Upper lobe of left lung (tissue), 6 donors: ENCODE measurements at places on chromosomes 11 and 22. TPM values are rescaled to one million over a fixed set of nuclear protein-coding genes. Genes with fewer than 3 reads are reported as not detected.

The KCNJ11 gene
- 5.5 TPM for total RNA-seq

The SHANK3 gene
- total RNA-seq, result 36.4 TPM

The ENTHD1 gene
- total RNA-seq, result not detected

The OR52A1 gene
- not detected for total RNA-seq

The OR9Q1 gene
- not detected for total RNA-seq

The OR52E8 gene
- total RNA-seq, result not detected

The C11orf86 gene
- not detected for total RNA-seq

The HTR3B gene
- not detected for total RNA-seq

The DSCAML1 gene
- total RNA-seq, result 0.97 TPM

The HSD17B12 gene
- 26.6 TPM for total RNA-seq

The CSRP3 gene
- total RNA-seq, result not detected

The CBLIF gene
- total RNA-seq, result not detected

The GLYATL1 gene
- not detected for total RNA-seq

The OR51G1 gene
- not detected for total RNA-seq

The FDXACB1 gene
- total RNA-seq, result 3.0 TPM

The BTBD18 gene
- total RNA-seq, result not detected

The MS4A3 gene
- total RNA-seq, result not detected

The TIGD3 gene
- not detected for total RNA-seq

- no peak for DNase-seq
Measured at GRCh38 chr11:64990222-64990923, 6.4 kb downstream of the BATF2 start.

- DNase-seq, result no peak
Measured at GRCh38 chr11:3052567-3052966, 4.7 kb downstream of the CARS1 start.

DNA sequence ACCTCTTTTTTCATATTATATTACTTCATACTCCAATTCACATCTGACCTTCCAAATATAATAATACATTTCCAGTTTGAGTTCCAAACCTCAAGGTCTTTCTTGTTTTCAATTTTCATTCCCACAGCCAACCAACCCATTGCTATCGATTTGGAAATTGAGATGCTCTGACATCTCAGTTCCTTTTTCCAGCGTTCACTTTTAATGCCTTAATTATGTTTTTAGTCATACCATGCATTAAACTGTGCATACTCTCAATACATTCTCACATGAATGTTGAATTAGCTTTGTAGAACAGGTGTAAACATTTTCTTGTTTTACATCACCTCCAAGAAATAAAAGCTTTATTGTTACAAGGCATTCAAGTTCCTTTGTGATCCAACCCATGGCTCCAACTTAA is 294.2 kb upstream of the ANO3 start:
- DNase-seq, result no peak

- DNase-seq, result no peak
Measured at GRCh38 chr22:37295213-37295886, 13.0 kb downstream of the CYTH4 start.

- no peak for DNase-seq
Measured at GRCh38 chr11:44509296-44509695, 56.2 kb upstream of the CD82 start.

GRCh38 chr11:62854013-62854824 is 14.8 kb upstream of the WDR74 start:
- no peak for DNase-seq

DNA sequence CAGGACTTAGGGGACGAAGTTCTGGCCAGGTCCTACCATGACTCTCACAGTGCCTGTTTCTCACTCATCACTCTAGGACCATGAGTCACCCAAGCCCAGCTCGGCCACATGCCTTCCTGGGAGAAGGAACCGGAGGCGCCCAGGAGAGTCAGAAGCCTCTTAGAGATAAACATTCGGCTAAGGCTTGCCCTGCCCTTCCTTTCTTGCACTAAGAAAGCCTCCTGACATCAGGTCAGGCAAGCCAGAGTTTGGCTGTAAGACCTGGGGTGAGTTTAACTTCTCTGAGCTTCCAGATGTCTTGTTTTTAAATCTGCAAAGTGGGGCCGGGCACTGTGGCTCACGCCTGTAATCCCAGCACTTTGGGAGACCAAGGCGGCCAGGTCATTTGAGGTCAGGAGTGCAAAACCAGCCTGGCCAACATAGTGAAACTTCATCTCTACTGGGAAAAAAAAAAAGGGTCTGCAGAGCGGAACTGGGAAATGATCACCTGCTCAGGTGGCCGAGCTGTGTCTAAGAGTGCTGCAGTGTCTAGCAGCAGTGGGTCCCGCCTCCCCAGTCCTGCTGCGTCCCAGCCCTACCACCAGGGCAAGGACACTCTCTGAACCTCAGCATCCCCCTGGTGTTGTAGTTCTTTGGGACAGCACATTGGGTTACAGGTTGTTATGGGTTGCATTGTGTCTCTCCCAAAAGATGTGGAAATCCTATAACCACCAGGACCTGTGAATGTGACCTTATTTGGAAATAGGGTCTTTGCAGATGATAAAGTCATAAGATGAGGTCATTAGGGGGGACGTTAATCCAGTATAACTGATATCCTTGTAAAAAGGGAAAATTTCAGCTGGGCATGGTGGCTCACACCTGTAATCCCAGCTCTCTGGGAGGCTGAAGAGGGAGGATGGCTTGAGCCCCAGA is 1.8 kb upstream of the CARS1 start:
- no peak for DNase-seq

GRCh38 chr22:36560001-36560400 is 31.0 kb upstream of the EIF3D start:
- DNase-seq, result no peak

- peak; percentile 94 for DNase-seq
Measured at GRCh38 chr11:66002648-66003225, 434 bp downstream of the BANF1 start.

DNA sequence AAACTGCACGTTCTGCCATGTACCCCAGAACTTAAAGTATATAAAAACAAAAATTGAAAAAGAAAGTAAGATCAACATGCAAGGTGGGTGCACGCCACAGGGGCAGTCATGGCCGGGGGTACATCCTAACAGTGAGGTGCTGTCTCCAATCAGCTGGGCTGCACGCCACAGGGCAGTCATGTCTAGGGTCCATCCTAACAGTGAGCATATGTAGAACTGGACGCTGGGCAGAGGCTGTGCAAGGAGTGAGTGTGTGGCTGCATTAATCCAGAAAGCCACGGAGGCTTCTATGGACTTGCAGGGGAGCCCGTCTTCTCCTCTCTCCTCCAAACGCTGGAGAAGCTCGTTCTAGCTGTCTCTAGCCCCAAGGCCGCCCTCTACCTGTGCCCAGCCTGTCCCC is 1105.0 kb downstream of the BRD1 start:
- no peak for DNase-seq

GRCh38 chr11:68373189-68373814 is 60.9 kb downstream of the LRP5 start:
- no peak for DNase-seq

DNA sequence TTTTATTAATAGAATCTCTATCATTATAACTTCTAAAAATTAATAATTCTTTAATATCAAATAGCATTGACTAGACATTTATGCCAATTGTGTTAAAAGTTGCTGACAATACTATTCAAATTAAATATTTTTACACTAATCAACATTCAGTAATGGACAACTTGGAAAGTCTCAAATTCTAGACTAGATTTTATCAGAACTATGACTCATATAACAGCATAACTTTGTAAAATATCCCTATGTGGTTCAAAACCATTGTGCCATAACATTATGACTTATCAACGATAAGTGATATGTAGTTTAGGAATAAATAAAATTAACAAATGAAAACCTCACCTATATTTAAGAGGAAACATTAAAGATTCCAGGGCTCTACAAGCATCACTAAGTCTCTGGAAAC is 291.8 kb downstream of the SBF2 start:
- no peak for DNase-seq

DNA sequence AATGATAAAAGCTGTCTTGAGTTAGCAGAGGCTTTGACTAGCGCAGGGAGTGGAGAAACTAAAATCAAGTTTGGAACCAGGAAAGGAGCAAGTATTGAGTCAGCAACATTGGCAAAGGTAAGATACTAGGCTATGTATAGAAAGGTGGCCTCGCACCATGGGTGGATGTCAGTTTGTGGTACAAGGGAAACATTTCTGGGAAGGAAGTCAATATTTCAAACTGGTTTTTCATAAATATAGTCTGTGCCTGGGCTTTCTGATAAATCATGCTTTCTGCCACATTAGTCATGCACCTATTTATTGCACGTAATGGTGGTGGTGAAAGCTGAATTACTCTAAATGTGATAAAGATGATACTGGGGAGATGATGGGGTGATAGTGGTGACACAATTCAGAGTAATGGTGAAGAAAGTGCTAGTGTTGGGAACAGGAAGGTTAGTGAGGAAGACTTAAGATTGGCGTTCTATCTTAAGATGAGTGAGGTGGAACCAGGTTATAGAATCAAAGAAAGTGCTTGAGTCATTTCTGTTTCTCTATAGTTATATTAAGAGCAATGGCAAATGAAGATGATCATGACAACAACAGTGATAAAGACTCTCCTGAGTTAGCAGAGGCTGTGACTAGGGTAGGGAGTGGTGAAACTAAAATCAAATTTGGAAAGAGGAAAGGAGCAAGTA is 729.0 kb downstream of the FAM181B start:
- DNase-seq, result no peak

DNA sequence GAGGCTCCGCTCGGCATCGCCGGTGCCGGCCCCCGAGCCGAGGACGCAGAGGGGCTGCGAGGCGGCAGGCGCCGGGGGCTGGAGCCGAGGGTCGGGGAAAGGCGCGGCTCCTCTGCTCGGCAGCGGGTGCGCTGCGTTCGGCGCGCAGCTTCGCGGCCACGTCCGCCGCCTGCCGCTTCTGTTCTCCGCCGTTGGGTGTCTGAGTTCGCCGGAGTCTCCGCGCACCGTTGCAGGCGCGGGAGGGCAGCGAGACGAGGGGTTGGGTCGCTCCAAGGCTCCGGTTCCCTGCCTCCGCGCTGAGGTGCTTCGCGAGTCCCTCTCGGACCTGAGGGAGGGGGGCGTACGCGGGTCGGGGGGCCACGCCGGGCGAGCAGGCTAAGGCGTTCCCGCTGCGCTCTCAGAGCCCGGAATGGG is 347 bp downstream of the MN1 start:
- DNase-seq, result no peak

- DNase-seq, result no peak
Measured at GRCh38 chr11:22371160-22371559, 33.0 kb downstream of the SLC17A6 start.

DNA sequence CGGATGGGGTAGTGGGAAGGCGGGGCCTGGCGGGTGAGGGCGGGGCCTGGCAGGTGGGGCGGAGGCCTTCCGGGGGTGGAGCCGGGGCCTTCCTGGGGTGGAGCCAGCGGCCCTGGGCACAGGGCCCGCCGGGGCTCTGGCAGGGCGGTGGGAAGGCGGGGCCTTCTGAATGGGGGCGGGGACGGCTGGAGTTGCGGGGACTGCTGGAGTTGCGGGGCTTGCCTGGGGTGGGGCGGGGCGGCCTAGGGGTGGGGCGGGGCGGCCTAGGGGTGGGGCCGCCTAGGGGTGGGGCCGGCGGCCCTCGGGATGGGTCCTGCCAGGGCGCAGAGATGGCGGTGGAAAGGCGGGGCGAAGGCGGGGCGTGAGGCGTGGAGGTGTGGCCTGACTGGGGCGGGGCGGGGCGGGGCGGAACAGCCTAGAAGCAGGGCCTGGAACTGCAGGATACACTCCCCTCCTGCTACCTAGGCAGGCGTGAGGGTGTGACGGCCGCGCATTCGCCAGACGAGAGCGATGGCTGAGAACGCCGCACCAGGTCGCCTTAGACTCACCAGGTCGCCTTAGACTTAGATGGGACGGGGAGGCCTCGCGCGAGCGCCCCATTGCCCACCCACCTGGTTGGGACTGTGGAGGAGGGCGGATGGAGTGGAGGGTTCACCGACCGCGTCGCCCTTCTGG is 19.3 kb downstream of the RRP7A start:
- DNase-seq, result peak; percentile 97

DNA sequence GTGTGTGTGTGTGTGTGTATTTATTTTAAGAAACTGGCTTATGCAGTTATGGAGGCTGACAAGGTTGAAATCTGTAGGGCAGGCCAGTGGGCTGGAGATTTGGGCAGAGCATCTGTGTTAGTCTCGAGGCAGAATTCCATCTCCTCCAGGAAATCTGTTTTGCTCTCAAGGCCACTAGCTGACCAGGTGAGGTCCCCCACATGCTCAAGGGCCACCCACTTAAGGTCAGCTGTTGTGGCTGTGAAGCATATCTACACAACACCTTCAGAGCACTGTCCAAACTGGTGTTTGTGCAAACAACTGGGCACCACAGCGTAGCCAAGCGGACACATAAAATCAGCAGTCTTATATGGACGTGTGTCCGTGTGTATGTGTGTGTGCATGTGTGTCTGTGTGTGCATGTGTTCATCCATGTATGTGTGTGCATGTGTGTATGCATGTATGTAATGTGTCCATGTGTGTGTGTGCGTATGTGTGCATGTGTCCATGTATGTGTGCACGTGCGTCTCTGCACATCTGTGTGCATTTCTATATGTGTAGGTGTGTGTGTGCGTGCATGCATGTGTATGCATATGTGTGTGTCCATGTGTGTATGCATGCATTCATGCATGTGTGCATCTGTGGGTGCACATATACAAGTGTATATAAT is 400.9 kb downstream of the BRD1 start:
- DNase-seq, result no peak

GRCh38 chr11:120339394-120339890 is 3.2 kb downstream of the ARHGEF12 start:
- no peak for DNase-seq

GRCh38 chr11:69449320-69450063 is 32.0 kb upstream of the LINC01488 start:
- DNase-seq, result peak; percentile 69

DNA sequence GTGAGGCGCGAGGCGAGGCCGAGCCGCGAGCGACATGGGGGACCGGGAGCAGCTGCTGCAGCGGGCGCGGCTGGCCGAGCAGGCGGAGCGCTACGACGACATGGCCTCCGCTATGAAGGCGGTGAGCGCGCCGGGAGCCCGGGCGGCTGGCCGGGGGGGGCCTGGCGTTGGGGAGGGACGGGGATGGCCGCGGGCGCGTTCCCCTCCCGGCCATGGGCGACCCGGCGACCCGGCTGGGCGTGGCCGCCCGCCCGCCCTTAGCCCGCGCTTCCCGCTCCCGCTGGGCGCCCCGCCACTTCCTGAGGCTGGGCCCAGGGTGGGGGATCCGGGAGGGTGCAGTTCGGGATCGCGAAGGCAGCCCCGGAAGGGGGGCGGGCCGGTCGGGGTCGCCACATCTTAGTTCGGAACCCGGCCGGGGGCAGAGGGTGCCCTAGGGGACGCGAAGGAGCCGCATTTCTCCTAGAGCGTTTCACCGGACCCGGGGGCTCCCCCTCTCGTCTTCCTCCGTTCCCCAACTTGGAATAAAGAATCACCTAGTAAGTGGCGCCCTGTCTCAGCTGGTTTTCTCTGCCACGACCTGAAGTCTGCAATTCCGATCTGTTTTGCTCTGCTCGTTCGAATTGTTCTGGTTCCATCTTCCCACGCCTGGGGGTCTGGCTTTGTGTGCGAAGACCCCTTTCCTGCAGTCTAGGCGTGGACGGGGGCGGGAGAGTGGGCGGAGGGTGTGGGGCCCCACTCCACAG is 536 bp downstream of the YWHAH start:
- DNase-seq, result peak; percentile 50

DNA sequence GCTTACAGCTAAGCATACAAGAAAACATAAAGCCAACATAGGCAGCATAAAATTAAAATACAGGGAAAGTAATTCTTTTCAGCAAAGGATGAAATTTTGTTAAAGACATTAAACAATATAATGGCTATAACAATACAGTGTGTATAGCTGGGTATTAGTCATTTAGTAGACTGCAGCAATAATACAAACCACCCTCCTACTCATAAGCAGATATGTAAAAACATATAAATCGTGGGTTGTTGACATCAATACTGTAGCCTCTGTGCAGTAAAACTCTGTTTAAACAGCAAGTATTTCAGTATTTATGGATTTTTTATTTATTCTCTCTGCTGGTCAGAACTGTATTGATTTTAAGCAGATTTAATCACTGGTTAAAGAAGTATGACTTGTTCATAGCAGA is 639.1 kb upstream of the ANO5 start:
- DNase-seq, result no peak
